ENCODE measurements at places on chromosomes 7 and 10.

- no peak for DNase-seq
Observed at GRCh38 chr10:132777441-132777840, 8.5 kb downstream of the NKX6-2 start.

DNA sequence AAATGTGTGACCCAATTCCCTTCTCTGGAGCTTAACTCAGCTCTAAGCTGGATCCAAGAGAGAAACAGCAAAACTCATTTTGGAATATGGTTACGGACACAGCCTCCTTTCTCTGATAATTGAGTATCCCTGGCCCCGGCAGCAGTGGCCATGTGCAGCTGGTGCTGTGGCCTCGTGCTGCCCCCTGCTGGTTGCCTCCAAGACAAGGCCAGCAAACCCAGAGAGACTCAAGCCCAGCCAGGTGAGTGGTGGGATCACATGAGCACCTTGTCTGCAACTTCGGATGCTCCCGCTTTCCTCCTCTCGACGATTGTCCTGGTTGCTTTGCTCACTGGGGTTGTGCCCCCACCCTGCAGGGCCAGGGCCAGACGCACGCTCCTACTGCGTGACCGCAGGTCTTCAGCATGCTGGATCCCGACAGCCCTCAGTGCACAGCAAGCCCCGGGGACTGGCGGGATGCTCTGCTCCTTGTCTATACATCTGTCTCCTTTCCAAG is 19.4 kb downstream of the SFTPD start:
- DNase-seq = peak; percentile 20

- no peak for DNase-seq
Observed at GRCh38 chr10:112706577-112706976, 243.5 kb upstream of the TCF7L2 start.

GRCh38 chr10:93921338-93921737 is 27.6 kb downstream of the SLC35G1 start:
- DNase-seq = peak; percentile 22

- no peak for DNase-seq
Observed at GRCh38 chr10:97157578-97158095, 28.1 kb downstream of the SLIT1 start.

GRCh38 chr7:132646052-132646451 is 69.8 kb upstream of the PLXNA4 start:
- no peak for DNase-seq

DNA sequence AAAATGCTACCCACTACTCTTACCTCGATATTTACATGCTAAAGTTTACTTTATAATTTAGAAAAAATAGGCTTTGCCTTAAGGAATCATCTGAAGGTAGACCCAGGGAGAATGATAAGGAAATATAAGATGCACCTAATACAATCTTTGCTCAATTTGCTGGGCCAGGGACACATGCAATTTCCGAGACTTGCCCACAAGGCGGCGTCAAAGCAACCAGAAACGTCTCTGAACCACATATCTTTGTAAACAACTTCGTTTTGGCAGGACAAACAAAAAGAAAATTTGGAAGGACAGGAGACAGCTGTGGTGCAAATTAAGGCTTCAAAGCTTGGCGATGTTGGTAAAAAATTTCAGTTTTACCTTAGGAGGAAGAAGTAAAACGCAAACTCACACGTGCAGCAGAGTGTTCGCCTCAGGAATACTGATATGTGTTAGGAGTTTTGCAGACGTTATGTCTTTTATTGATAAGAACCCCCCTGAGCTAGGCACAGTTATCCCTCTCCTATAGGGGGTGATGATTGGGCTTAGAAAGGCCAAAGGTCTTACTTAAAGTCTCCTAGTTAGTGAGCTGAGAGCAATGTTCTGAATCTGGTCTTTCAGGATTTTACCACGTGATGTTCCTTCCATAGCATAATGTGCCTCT is 134.3 kb downstream of the PRKCQ start:
- DNase-seq = peak; percentile 34

DNA sequence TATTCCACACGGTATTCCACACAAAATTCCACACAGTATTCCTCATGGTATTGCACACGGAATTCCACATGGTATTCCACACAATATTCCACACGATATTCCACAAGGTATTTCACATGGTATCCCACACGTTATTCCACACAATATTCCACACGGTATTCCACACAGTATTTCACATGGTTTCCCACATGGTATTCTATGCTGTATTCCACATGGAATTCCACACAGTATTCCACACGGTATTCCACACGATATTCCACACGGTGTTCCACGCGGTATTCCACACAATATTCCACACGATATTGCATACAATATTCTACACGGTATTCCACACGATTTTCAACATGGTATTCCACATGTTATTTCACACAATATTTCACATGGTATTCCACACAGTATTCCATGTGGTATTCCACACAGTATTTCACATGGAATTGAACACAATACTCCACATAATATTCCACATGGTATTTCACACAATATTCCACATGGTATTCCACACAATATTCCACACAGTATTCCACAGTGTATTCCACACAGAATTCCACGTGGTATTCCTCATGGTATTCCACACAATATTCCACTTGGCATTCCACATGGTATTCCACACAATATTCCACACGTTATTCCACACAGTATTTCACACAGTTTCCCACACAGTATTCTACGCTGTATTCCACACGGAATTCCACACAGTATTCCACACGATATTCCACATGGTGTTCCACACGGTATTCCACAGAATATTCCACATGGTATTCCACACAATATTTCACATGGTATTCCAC is 136.0 kb upstream of the CHST15 start:
- peak; percentile 33 for DNase-seq

GRCh38 chr7:131466735-131467365 is 89.6 kb downstream of the PODXL start:
- no peak for DNase-seq

Data from stimulated activated naive CD4-positive, alpha-beta T cell (primary cell).